Lung (tissue), 17 donors: ENCODE measurements at places on chromosomes 2 and 18. TPM values are rescaled to one million over a fixed set of nuclear protein-coding genes. Genes with fewer than 3 reads are reported as not detected.

The CNTNAP5 gene
- total RNA-seq: 0.03 TPM

DNA sequence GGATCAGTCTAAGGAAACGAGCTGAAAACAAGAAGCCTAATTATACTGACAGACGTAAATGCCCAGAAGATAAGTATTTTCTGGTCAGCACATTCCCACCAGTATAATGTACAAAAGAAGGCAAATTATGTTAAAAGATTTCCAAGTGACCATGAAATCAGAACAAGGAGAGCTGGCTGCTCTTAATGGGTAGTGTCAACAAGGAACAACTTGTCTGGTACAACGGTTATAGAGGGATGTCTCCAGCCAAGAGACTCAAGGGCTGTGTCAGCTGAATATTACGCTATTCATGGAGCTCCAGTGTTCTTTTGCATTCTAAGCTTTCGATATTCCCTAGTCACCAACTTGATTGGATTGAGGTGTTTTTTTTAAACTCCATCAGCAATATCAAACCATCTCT is 8.6 kb upstream of the L3MBTL4 start:
- DNase-seq: no peak
- no peak overlapping the region for H3K27ac ChIP-seq
- no peaks in the 10 kb centered on the region for H3K36me3 ChIP-seq
- no peaks in the 10 kb centered on the region for H3K27me3 ChIP-seq
- no peak overlapping the region for H3K4me3 ChIP-seq
- no peaks in the 10 kb centered on the region for H3K4me1 ChIP-seq

The SAG gene
- total RNA-seq: 0.46 TPM

GRCh38 chr2:46308629-46309028 is 11.4 kb downstream of the EPAS1 start:
- peaks cover 24% of the 10 kb centered on the region for H3K4me1 ChIP-seq
- no peak overlapping the region for H3K4me3 ChIP-seq
- no peak for DNase-seq
- H3K27ac ChIP-seq: no peak overlapping the region

DNA sequence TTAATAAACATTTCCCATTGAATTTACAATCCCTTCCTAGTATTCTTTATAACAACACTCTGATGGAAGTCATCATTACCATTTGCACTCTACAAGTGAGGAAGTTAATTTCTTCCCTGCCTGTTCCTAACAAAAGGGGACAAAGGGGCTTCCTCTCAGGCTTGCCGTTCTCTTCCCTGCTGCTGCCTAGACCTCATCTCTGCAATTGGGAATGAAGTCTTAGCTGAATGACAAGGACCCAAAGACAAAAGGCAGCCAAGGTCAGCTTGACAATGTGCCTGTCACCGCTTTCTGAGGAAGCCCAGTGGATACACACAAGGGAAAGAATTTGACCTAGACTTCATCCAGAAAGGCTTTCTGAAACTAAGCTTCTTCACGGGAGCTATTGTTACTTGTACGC is 416.4 kb downstream of the CMPK2 start:
- no peaks in the 10 kb centered on the region for H3K36me3 ChIP-seq
- no peak overlapping the region for H3K4me3 ChIP-seq
- no peaks in the 10 kb centered on the region for H3K27me3 ChIP-seq
- H3K4me1 ChIP-seq: no peaks in the 10 kb centered on the region
- no peak for DNase-seq

The GAL3ST2 gene
- not detected for total RNA-seq

- no peak for DNase-seq
- H3K27me3 ChIP-seq: no peaks in the 10 kb centered on the region
- H3K36me3 ChIP-seq: no peaks in the 10 kb centered on the region
- H3K4me1 ChIP-seq: no peaks in the 10 kb centered on the region
Observed at GRCh38 chr2:181354626-181355025, 102.6 kb upstream of the ITGA4 start.

DNA sequence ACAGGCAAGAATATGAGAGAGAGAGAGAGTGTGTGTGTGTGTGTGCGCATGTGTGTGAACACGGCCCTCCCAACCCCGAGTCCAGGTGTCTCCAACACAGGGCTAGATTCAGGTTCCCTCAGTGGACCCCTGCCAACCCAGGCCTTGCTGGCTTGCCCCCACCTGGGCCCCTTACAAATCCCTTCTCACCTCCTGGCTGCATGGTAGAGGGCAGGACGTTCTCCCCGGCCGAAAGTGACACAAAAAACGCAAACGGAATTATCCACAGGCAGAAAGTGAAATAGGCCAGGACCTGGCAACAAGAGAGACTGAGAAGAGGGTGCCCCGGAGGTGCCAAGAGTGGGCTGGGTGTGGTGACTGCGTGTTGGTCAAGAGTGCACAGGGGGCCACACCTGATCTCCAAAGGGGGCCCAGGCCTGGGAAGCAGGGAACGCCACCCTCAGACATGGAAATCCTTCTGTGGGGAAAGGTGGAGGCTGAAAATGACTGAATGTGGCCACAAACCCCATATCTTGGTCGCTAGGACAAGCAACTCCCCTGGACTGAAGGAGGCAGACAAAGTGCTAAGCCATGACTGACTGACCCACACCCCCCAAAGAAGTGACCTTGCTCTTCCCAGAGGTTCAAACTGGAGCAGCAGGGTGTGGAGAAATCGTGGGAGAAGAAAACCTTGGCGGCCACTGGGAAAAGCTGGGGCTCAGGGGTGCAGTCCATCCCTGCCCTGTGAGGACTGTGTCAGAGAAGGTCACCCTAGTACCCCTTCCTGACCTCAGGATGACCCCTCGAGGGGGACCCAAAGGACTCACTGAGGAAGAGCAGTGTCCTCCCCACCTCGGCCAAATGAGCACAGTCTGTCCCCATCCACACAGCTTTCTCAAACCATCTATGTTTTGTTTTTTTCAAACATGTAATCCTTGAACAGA is 5.7 kb downstream of the TEX261 start:
- peaks cover 13% of the 10 kb centered on the region for H3K4me1 ChIP-seq
- H3K36me3 ChIP-seq: peaks cover 50% of the 10 kb centered on the region
- no peaks in the 10 kb centered on the region for H3K27me3 ChIP-seq
- no peak overlapping the region for H3K27ac ChIP-seq
- no peak for DNase-seq
